ENCODE measurements at places on chromosomes 5 and 9. TPM values are rescaled to one million over a fixed set of nuclear protein-coding genes. Genes with fewer than 3 reads are reported as not detected.

DNA sequence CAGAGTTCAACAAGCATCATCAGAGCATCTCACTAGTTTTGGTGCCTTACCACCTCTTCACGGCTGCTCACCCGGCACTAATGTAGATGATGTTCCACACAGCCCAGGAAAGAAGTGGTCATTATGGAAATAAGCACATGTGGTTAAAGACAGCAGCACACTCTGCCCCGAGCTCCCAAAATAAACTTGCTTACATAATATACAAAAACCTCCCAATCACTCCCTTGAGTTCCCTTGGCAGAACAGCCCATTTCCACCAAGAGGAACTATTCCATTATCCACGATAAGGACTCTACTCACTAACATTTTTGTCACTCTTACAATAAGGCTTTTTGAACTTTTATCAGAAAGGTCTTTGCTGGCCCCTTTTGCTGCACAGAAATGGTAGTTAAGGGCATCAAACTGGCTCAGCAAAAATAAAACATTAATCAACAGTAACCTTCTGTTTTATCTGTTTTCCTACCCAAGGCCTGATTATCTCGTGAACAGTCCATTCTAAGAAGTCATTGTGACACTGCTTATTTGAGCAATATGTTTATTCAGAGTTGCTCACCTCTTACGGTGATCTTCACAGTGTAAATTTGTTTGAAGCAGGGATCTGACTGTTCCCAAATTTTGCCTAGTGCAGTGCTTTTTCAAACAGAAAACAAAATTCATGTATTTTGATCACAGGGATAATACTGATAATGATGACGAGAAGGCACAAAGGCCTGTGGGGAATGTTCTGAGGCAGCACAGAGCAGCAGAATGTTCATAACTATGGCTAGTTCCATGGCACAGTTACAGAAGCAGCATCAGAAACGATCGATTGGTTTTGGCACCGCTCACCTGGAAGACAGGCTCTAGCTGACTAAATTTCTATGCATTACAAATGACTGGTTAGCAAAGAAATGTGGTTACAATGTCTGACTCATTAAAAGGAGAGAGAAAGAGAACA lies 399.8 kb upstream of the PIK3R1 start:
- peaks cover 22% of the 10 kb centered on the region for H3K4me1 ChIP-seq
- no peak overlapping the region for H3K4me3 ChIP-seq
- no peaks in the 10 kb centered on the region for H3K36me3 ChIP-seq
- no peaks in the 10 kb centered on the region for H3K27me3 ChIP-seq
- peak overlapping the region; percentile 18 for H3K27ac ChIP-seq
- DNase-seq: no peak

DNA sequence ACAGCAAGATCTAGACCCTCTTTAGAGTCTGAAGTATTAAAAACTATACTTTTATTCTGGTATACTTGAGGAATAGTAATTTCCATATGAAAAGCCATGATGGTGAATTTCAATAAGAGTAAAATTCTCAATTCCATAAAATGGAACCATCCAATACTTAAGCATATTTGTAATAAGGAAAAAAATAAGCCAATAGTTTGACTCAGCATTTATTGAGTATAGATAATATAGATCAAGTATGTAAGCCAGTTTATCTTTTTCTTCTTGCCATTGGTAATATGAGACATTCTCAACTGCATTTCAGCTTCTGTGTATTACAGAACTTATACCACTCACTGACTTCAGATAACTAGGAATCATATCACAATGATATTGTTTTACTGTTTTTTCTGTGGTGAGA lies 361.0 kb downstream of the SLCO4C1 start:
- H3K27me3 ChIP-seq: no peaks in the 10 kb centered on the region
- no peaks in the 10 kb centered on the region for H3K4me1 ChIP-seq
- DNase-seq: no peak

GRCh38 chr5:133859073-133859472 lies 109.4 kb downstream of the C5orf15 start:
- H3K27ac ChIP-seq: no peak overlapping the region
- no peak for DNase-seq
- H3K4me3 ChIP-seq: no peak overlapping the region
- no peaks in the 10 kb centered on the region for H3K36me3 ChIP-seq
- H3K4me1 ChIP-seq: no peaks in the 10 kb centered on the region
- H3K27me3 ChIP-seq: no peaks in the 10 kb centered on the region

DNA sequence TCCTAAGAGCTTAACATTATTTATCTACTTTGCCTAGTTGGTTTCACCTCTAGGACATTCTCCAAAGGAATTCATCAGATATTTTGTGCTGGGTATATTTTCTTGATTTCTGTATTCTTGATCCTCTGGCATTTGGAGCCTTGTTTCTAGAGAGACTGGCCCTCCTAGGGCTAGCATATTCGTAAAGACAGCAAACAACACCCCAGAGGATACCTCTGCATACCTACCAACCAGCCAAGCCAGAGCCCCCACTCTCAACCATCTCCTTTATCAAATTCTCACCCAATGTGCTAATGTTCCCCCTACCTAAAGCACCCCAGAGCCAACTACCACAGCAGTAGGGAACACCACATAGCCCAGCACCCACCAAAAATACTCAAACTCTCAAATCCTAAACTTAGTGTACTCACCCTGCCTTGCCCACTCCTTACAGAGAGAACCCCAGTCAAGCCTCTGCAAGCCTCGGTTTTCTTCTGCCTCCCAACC lies 149.5 kb downstream of the SEMA5A start:
- no peak for DNase-seq
- H3K4me3 ChIP-seq: no peak overlapping the region
- H3K36me3 ChIP-seq: no peaks in the 10 kb centered on the region
- no peak overlapping the region for H3K27ac ChIP-seq
- peaks cover 18% of the 10 kb centered on the region for H3K4me1 ChIP-seq
- no peaks in the 10 kb centered on the region for H3K27me3 ChIP-seq

DNA sequence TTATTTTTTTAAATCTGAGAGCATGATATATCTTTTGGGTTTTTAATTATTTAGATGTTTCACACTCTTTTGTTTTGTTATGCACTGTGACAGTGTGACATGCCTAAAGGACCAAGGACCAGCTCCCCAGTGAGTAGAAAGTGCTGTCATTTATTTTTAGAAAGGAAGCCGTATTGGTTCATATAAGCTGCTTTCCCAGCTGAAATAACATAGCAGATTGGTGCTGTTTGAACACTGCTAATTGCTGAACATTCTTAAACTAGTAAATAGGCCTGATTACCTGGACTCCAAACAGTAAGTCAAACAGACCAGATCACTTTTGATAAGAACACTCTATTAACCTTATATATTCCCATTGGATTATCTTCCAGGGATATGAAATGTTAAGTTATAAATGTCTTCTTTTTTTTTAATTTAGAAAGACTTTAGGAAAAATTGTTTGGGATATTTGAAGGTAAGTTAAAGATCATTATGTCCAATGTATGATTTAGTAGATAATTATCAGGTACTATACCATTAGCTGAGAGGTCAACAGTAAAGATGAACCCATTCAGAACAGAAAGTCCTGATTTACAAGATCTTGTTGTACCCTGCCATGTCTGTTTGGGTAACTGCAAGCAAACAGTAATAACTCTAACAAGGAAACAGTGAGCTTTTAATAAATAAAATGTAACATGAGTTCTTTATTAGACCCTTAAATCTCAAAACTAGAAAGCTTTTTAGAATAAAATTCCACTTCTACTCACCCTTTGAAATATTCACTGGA lies 27.8 kb upstream of the ELL2 start:
- H3K4me3 ChIP-seq: no peak overlapping the region
- no peaks in the 10 kb centered on the region for H3K27me3 ChIP-seq
- H3K36me3 ChIP-seq: no peaks in the 10 kb centered on the region
- peaks cover 15% of the 10 kb centered on the region for H3K4me1 ChIP-seq
- H3K27ac ChIP-seq: no peak overlapping the region

The SLC27A6 gene
- 11.0 TPM for polyA plus RNA-seq

The SLC46A2 gene
- 0.06 TPM for polyA plus RNA-seq

Data from heart right ventricle (tissue), 16 donors.